Mesangial cell (primary cell): ENCODE measurements at places on chromosomes 5 and 9. TPM values are rescaled to one million over a fixed set of nuclear protein-coding genes. Genes with fewer than 3 reads are reported as not detected.

Gene TMEM174
- 0.13 TPM in 1 of 2 replicates, not detected in the other for total RNA-seq

Gene ZFP2
- 0.33 and 1.1 TPM in 2 replicates for total RNA-seq

Gene SPINK13
- total RNA-seq = 0.25 TPM in 1 of 2 replicates, not detected in the other

Gene SLC36A3
- not detected in 2 replicates for total RNA-seq

Gene FAM163B
- total RNA-seq = not detected in 2 replicates

Gene TPRN
- total RNA-seq = 9.5 and 9.6 TPM in 2 replicates
